WERI-Rb-1 (cell line): ENCODE measurements at places on chromosomes 3 and 15.

GRCh38 chr3:159837725-159838124 lies 150.9 kb upstream of the IL12A start:
- DNase-seq = no peak

DNA sequence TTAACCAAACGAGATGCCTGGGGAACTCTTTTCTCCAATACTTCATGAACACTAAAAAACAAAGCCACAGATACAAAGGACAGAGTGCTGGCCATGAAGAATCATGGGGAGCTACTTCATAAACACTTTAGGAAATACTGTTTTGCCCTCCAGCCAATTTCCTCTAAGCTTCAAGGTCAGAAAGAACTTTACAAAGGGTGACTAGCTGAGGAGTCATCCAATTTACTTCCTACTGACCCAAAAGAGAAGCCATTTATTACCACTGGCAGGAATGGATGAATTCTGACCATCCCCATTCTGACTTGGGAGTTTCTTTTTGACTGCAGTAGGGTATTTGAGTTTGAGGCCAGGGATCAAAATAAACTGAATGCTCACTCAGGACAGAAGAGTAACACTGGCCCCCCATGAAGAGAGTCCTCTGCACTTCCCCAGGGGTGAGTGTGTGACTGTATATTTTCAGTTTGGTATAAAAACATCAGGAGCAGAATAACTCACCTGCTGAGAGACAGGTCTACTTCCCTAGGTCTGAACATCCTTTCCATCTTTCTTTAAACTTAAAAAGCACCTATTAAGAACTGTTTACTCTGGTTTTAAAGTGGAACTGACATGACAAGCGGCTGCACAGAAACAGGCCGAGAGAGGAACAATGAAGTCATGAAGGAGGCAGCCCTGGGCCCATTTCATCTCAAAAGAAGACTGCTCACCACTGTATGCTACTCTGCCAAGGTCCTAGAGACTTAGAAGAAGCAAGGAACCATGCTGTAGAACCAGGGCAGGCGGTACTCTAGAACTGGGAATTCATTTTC lies 203.6 kb downstream of the TNIK start:
- no peak for DNase-seq

- DNase-seq = no peak
These were observed 38.7 kb upstream of the SLCO2A1 start for GRCh38 chr3:134068429-134068828.

- no peak for DNase-seq
These were observed 2.6 kb upstream of the HCLS1 start for GRCh38 chr3:121663171-121663847.

GRCh38 chr15:28185148-28185895 lies 86.2 kb upstream of the OCA2 start:
- DNase-seq = no peak

- no peak for DNase-seq
These were observed 34.5 kb downstream of the P3H2 start for GRCh38 chr3:190086191-190086590.

DNA sequence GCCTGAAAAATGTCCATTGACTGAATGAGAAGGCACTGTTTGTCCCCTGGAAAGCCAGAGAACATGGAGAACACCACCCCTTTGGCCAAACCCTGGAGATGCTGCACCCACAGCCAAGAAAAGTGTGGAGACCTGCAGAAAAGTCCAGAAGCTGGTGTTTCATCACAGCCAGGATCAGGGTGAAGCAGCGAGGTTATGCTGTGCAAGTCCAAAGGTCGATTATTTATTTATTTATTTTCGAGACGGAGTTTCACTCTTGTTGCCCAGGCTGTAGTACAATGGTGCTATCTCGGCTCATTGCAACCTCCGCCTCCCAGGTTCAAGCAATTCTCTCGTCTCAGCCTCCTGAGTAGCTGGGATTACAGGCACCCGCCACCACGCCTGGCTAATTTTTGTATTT lies 5.5 kb upstream of the CTSH start:
- DNase-seq = no peak

GRCh38 chr3:166461626-166462025 lies 624.4 kb upstream of the BCHE start:
- DNase-seq = no peak

GRCh38 chr3:195596765-195597171 lies 13.0 kb upstream of the APOD start:
- DNase-seq = no peak

DNA sequence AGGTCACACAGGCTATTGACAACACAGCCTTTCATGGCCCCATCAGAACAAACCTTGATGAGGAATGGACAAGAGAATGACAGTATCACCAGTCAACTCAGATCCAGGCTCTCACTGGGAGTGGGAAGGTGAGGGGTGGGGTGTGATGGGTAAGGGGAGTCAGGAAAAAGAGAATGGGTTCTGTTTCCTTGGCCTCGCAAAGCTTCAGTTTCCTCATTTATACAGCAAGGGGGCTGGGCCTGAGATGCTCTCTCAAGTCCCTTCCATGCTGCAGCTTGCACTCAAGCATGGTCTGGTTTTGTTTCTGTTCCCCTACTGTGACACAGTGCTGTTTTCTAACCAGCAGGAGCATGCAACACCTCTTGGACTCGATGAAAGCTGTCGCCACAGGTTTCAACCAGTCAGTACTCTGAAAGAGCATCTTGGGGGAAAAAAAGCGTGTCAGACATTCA lies 65.7 kb upstream of the IL12A start:
- DNase-seq = no peak

GRCh38 chr15:41483519-41483918 lies 10.2 kb upstream of the ITPKA start:
- no peak for DNase-seq

DNA sequence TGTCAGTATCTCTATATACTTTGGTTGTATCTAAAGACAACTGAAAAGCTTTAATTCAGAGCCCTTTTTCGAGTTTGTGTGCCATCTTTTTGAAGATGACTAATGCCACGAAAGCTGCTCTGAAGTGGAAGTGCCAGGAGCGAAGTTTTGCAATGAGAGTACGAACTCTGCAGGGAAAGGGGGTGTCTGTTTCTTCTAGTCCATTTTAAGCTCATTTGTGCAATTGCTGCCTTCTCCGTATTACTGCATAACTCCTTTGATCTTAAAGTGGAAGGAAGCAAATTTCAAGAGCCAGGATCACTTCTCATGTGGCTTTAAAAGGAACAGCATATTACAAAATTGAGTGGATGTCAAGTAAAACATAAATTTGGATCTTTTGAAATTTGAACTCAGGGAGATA lies 245.3 kb downstream of the FEZF2 start:
- no peak for DNase-seq

DNA sequence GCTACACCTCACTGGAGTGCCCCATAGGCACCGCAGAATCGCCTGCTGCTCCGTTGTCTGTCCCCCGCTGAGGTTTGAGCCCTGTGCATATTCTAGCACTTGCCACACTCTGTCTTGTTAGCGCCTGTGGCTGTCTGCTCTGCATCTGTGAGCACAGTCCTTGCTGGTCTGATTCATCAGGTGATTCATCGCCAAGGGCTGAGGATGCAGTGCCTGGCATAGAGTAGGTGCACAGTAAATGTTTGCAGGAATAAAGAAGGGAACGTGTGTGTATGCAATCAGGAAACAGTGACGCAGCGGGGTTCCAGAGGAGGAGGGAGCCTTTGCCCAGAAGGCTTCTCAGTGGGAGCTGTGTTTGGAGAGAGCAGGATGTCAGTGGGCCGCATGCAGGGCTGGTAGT lies 124.0 kb upstream of the PLXNA1 start:
- DNase-seq = no peak

- DNase-seq = peak; percentile 14
These were observed 75.5 kb downstream of the NEDD4 start for GRCh38 chr15:55917881-55918296.

- DNase-seq = no peak
These were observed 1.2 kb upstream of the PPP2R3A start for GRCh38 chr3:135964160-135964955.

DNA sequence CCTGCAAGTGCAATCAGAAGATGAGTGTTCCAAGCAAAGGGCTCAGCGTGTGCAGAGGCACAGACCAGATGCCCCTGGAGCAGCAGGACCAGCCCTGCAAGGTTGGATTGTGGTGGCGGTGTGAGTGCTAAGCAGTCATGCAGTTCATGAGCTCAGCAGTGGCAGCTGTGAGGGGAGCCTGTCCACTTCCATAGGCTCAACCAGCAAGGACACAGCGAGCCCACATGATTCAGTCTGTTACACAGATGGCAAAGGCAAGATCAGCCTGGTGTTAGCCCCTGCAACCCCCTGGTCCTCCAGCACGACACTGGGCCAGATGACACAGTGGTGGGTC lies 95.9 kb upstream of the PRR23E start:
- peak; percentile 72 for DNase-seq

- DNase-seq = no peak
These were observed 127.3 kb upstream of the MRPL3 start for GRCh38 chr3:131630097-131630496.

DNA sequence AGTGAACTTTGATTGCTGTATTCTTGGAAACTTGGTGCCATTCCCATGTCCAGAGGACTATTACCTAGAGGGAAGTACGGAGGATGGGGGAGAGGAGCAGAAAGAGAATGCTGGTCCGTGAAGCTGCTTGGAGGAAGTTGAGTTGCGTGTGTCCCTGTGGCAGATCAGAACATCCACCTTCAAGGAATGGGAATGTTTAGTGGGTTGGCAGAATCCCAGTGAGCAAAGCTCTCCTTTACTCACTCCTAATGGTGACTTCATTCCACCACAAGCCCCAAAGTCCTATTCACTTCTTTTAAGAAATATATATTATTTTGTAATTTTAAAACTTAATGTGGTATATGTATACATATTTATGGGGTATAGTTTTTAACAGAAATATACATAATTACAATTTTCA lies 247.8 kb upstream of the FEZF2 start:
- no peak for DNase-seq

DNA sequence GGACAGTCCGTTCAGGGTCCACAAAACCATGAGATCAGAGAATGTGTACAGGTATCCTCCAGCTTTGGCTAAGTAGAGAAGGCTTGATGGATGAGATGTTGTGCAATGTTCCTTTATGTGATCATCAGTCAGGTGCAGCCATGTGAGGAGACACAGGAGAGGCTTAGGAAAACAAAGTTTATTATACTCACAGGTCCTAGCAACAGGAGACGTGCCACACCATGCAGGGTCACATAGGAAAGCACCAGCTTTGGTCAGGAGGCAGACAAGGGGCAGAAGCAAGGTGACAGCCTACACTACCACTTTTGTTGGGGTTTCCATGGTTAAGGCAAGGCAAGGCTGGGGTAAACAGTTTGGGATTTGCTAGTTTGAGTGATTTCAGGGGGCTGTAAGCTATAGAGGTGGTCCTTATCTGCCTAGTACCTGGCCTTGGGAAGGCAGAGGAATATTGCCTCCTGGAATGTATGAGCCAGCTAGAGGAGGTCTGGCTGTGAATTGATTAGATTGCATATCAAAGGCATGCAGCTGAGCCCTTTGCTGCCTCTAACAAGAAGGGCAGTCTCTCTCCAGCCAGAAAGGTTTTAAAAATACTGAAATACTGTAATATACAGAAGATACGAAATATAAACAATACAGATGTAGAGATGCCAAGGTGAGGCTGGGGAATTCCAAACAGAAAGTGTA lies 248.6 kb downstream of the RYR3 start:
- DNase-seq = no peak

DNA sequence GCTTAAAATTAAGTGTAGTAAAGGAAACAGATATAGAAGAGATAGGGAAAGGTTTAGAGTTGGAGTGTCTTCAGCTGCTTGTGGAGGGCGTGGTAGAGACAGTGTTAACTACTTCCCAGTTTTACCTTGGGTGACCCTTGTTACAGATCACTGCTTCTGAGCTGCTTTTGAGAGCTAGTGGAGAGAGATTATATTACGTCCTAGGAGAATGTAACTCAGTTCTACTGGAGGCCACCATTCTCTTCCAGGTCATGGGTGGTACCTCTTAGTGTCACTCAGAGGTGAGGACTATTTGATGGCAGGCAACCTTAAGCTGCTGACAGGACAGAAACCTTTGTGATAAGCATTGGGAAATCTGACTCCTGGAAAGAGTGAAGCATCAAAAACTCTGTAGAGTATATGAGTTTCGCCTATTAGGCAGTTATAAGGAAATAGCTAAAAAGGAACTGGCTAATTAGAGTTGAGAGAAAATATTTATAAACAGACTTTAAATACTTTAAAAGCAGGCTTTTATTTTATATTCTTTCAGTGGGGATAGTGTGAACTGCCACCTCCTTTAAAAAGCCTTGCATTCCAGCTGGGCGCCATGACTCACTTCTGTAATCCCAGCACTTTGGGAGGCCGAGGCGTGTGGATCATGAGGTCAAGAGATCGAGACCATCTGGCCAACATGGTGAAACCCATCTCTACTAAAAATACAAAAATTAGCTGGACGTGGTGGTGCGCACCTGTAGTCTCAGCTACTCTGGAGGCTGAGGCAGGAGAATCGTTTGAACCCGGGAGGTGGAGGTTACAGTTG lies 106.5 kb downstream of the ZNF609 start:
- peak; percentile 71 for DNase-seq

- DNase-seq = no peak
These were observed 25.9 kb upstream of the SLC41A3 start for GRCh38 chr3:126109880-126110235.

DNA sequence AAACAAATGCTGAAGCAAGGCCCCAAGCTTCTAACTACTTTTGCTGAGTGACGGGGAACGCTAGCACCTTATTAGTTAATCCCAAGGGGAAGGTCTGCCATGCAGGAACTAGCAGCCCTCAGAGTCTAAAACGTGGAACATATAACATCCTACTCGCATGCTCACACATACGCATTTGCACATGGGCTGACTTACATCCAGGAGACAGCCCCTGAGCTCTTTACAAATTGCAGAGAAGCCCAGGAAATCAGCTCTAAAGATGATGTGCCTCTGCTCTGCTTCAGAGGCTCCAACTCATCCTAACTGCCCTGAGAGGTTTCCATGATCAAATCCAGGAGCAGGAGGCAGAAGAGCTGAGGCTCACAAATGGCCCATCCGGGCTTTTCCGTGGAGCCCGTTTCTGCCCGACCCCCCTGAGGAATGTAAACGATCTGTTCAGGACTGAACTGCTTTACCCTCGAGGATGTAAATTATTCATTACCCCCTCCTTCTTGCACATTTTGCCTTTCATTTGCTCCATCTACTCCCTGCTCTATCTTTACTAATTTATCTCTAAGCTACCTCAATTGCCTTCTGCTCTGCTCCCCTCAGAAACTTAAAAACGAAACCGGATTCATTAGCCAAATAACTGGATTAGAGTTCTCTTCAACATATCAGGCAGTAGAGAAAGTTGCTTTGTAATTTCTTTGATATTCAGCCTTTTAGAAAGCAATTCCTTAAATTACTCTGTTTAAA lies 141.9 kb upstream of the CCDC54 start:
- peak; percentile 21 for DNase-seq

GRCh38 chr3:50525987-50526386 lies 22.6 kb upstream of the CACNA2D2 start:
- DNase-seq = no peak

- DNase-seq = no peak
These were observed 55.5 kb upstream of the TOPAZ1 start for GRCh38 chr3:44186111-44186672.

DNA sequence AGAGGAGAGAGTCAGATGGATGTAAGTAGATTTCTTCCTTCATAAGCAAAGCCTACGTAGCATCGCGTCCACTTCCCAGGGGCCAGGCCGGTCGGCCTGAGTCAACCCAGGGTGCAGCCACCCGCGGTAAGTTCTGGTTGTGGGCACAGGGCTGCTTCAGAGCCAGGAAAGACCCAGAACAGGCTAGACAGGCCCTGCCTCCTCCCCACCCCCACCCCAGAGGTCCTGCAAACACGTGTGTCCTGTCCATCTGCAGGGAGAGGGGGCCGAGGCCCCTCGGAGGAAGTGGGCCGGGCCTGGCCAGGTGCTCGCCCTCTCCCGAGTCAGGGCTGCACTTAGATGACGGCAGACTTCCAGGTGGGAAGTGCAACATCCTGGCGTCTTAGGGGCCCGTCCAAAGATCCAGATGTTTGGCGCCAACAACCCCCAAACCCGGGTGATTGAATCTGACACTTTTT lies 100.8 kb upstream of the ALDH1A3 start:
- no peak for DNase-seq
